ENCODE measurements at places on chromosomes 7 and 10. TPM values are rescaled to one million over a fixed set of nuclear protein-coding genes. Genes with fewer than 3 reads are reported as not detected.

CTAGE8 gene
- total RNA-seq: 0.59 TPM

TSPAN33 gene
- not detected for total RNA-seq

ARMC10 gene
- 29.9 TPM for total RNA-seq

ZNF853 gene
- total RNA-seq: not detected

AQP1 gene
- total RNA-seq: 1.6 TPM

MYOZ1 gene
- total RNA-seq: not detected

FGFBP3 gene
- total RNA-seq: 0.78 TPM

WEE2 gene
- total RNA-seq: not detected

ICA1 gene
- total RNA-seq: 0.39 TPM

ZNF248 gene
- total RNA-seq: 7.0 TPM

STRIP2 gene
- 12.5 TPM for total RNA-seq

KCNH2 gene
- total RNA-seq: not detected

PROSER2 gene
- 3.3 TPM for total RNA-seq

KDM7A gene
- 4.1 TPM for total RNA-seq

FAM3C gene
- total RNA-seq: 38.2 TPM

SLC13A4 gene
- total RNA-seq: 0.98 TPM

RBM33 gene
- 26.4 TPM for total RNA-seq

BLNK gene
- not detected for total RNA-seq

TRIM50 gene
- not detected for total RNA-seq

CWF19L1 gene
- total RNA-seq: 20.9 TPM

RNF32 gene
- total RNA-seq: 1.5 TPM

FAM25G gene
- total RNA-seq: not detected

HPS6 gene
- total RNA-seq: 29.0 TPM

PRSS37 gene
- not detected for total RNA-seq

PTPRN2 gene
- total RNA-seq: 0.37 TPM

CPVL gene
- total RNA-seq: 2.6 TPM

PLPP4 gene
- total RNA-seq: not detected

VTI1A gene
- total RNA-seq: 23.5 TPM

TYW1 gene
- total RNA-seq: 12.5 TPM

TRAPPC14 gene
- 10.0 TPM for total RNA-seq

DLX6 gene
- total RNA-seq: not detected

CUZD1 gene
- total RNA-seq: 0.59 TPM

RBP3 gene
- not detected for total RNA-seq

FEZF1 gene
- not detected for total RNA-seq

AEBP1 gene
- 66.3 TPM for total RNA-seq

HTR5A gene
- not detected for total RNA-seq

SRRM3 gene
- total RNA-seq: 0.98 TPM

OPALIN gene
- total RNA-seq: not detected

PNLIP gene
- total RNA-seq: not detected

GPR146 gene
- total RNA-seq: 0.78 TPM

SPDYE18 gene
- not detected for total RNA-seq

IFRD1 gene
- total RNA-seq: 29.0 TPM

GDF10 gene
- not detected for total RNA-seq

CNPY1 gene
- not detected for total RNA-seq

DMBT1 gene
- under 0.01 TPM for total RNA-seq

GNAT3 gene
- total RNA-seq: not detected

UCMA gene
- total RNA-seq: not detected

CISD1 gene
- 23.9 TPM for total RNA-seq

TAS2R4 gene
- total RNA-seq: 1.5 TPM

FAM131B gene
- 1.6 TPM for total RNA-seq

BMI1 gene
- 60.4 TPM for total RNA-seq

CDNF gene
- 0.37 TPM for total RNA-seq
